ENCODE measurements at places on chromosomes 1 and 21. TPM values are rescaled to one million over a fixed set of nuclear protein-coding genes. Genes with fewer than 3 reads are reported as not detected.

DNA sequence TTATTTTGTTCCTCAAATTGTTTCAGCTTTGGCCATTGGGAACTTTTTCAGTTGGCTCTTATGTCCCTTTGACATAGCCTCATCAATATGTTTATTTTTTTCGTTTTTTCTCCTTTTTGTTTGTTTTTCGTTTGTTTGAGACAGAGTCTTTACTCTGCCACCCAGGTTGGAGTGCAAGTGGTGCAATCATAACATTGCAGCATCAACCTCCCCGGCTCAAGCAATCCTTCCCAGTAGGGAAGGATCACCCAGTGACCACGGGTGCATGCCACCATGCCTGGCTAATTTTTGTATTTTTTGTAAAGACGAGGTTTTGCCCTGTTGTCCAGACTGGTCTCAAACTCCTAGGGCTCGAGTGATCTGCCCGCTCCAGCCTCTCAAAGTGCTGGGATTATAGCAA, 8.1 kb downstream of the POLR3GL start:
- no peak for DNase-seq

DNA sequence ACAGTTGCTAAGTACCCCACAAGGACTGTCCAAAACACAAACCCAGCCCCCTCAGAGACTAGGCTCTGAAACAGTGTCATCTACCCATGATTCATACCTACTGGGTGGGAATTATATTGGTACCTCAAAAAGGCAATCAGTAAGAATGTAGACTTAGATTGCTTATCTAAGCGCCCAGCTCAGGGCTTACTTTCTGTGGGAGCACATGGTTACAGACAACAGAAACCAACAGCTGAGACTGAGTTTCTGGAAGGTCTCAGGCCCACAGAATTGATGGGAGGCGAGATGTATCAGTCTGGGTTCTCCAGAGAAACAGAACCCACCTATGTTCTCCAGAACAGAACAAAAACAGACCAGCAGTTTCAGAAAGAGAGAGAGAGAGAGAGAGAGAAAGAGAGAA, 147.3 kb upstream of the KAZN start:
- DNase-seq, result no peak

- DNase-seq, result no peak
Measured at GRCh38 chr1:203126866-203127665, 460 bp upstream of the ADORA1 start.

DNA sequence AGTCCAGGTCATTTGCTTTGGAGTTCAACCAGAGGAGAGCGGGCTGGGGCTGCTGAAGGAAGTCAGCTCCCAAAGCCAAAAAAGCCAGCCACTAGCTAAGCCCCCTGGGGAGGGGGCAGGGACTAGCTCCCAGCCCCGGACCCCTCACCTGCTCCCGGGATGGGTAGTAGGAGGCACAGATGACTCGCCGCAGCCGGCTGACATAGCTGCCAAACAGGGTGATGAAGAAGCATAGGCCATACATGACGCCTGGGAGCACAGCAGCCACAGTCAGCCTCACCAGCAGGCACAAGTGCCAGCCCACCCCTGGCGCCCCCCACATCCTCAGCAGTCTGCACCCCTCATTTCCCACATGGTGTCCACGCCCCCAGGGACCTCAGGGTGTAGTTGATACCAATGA, 7.4 kb downstream of the DCST2 start:
- no peak for DNase-seq

DNA sequence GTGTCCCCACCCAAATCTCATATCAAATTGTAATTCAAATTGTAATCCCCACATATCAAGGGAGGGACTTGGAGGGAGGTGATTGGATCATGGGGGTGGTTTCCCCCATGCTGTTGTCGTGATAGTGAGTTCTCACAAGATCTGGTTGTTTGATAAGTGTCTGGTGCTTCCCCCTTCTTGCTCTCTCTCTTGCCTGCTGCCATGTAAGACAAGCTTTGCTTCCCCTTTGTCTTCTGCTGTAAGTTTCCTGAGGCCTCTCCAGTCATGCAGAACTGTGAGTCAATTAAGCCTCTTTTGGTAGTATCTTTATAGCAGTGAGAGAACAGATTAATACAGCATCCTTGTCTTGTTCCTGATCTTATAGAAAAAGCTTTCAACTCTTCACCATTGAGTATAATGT, 6.5 kb upstream of the LRRC39 start:
- DNase-seq, result no peak

- no peak for DNase-seq
Measured at GRCh38 chr1:221204055-221204833, 325.0 kb downstream of the HLX start.

GRCh38 chr1:234662148-234662547, 52.2 kb upstream of the IRF2BP2 start:
- DNase-seq, result no peak

- DNase-seq, result no peak
Measured at GRCh38 chr1:205998457-205999241, 4.5 kb downstream of the RAB7B start.

- peak; percentile 12 for DNase-seq
Measured at GRCh38 chr1:181482521-181483284, 614 bp upstream of the CACNA1E start.

GRCh38 chr1:226643177-226643576, 94.6 kb downstream of the STUM start:
- DNase-seq, result no peak

DNA sequence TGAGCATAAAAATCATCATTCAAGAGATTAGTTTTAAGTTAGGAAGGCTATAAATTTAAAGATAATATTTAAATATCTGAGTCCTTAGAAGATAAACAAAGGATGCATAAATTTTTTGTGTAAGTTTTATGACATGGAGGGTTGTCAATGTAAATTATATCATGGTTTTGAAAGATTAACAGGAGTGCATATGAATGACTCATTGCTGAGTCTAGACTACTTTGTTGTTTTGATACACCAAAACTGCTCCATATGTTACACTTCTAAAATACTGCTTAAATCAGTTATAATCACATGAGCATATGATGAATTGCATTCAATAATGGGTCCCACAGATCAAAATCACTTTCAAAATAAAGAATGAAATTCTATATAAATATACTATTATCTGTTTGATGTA, 312.5 kb downstream of the KCNT2 start:
- no peak for DNase-seq

GRCh38 chr1:244409701-244410100, 42.0 kb downstream of the ADSS2 start:
- no peak for DNase-seq

- DNase-seq, result peak; percentile 32
Measured at GRCh38 chr21:30434033-30434631, 4.1 kb downstream of the KRTAP13-4 start.

DNA sequence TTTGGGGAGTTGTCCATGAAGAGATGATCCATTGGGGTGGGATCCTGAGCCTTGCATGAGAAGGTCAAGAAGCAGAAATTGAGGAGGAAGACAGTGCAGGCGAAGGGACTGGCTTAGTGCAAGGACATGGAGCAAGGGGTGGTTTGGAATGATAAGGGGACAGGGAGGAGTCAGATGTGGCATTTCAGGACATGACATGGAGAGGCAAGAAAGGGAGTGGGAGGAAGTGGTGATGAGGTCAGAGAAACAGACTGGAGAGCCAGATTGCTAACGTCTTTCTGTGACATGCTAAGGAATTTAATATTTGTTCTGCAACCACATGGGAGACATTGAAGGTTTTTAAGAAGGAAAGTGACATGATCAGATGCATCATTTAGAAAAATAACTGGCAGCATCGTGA, 346.8 kb upstream of the FMN2 start:
- DNase-seq, result no peak

Gene CLDN19
- 0.03 TPM for polyA plus RNA-seq

Gene CLCA4
- not detected for polyA plus RNA-seq

Gene ODR4
- 18.1 TPM for polyA plus RNA-seq

Gene RUNX1
- polyA plus RNA-seq, result 5.8 TPM

Gene ADORA1
- 0.94 TPM for polyA plus RNA-seq

Gene CD84
- polyA plus RNA-seq, result not detected

Gene SLC44A3
- polyA plus RNA-seq, result 2.3 TPM

Gene OLFML2B
- 0.45 TPM for polyA plus RNA-seq

Gene BEND5
- polyA plus RNA-seq, result not detected

Gene CELF3
- not detected for polyA plus RNA-seq
